ENCODE measurements at places on chromosomes 4 and X.
A peak's percentile ranks its signal among the peaks of the same experiment; 100 is the strongest.

DNA sequence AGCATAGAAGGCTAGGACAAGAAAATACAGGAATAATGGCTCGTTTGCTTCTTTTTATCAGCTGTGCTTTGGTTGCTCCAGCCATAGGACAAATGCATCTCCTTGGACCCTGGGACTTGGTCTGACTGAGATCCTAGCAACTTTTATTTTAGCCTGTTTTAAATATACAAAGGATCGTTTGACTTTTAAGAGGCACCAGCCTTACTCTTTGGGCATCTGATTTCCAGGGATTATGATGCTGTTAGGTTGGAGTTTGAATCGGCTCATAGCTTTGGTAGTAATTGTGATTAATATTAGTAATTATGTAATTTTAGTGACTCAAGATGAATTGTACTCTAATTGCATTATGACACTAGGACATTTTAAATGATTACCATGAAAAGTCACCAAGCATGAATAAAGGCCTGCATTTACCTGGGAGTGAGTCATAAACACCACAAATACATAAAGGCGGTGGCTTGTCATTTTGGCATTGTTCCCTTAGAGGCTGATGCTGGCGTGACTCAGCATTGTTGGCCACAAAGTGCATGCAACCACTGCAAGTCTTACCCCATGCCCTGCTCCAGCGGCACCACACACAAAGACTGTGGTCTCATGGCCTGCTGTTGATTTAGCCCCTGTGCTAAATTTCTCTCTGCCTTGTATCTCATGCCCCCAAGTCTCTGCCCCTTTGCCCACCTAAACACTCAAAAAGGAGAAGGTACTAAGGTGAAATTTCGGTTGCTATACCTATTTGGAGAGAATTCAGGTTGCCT, 12.4 kb downstream of the GPAT3 start:
- ATAC-seq: peak; percentile 95

- no peak for ATAC-seq
Observed at GRCh38 chr4:149791851-149792250, 23.8 kb downstream of the IQCM start.

GRCh38 chr4:185662030-185662778, 126.9 kb upstream of the PDLIM3 start:
- ATAC-seq: no peak

DNA sequence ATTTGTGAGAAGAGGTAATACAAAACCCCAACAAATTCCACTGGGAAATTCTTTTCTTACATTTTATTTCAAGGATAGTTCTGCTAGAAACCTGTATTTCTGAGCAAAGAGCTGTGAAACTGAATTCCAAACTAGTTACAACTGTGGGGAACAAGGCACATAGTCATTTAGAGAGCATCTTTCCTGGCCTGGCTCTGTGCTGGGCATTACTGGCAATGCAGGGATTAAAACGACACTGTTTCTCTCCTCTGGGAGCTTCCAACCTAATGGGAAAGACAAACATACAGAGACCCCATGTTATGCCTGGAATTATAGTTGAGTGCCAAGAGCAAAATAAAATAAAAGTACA, 36.5 kb downstream of the SUPT20HL1 start:
- no peak for ATAC-seq

DNA sequence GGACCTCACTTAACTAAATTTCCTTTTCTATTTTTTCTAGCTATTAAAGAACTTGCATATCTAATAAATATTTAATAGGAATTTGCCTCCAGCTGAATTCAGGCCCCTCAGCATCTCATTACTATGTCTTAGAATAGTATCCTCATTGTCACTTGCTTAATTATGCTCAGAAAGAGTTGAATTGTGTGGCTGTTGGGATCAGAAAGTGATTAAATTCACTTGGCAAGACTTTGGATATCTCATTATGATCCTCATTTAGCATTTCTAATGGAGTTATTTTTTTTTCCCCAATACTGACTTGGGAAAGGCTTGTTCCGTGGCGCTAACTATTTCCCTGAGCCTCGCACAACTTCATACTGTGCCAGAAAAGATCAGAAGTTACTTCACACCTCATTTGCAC, 158.8 kb downstream of the IDS start:
- ATAC-seq: no peak

DNA sequence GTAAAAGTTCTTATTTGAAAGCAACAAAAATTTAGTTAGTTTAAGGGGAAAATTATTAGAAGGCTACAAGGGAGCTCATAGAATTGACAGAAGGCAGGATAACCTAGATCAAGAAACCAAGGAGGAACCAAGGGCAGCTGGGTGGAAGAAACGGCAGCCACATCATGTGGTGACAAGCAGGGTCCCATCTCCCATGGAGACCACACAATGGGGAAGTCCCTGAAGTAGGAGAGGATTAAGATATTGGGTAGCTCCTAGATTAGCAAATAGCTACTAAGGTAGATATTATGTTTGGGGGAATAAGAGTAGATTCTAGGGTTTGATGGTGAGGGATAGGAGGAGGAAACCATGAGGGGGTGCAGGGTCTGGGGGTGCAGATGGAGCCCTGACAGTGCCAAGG, 48.0 kb upstream of the TMEM154 start:
- ATAC-seq: no peak

DNA sequence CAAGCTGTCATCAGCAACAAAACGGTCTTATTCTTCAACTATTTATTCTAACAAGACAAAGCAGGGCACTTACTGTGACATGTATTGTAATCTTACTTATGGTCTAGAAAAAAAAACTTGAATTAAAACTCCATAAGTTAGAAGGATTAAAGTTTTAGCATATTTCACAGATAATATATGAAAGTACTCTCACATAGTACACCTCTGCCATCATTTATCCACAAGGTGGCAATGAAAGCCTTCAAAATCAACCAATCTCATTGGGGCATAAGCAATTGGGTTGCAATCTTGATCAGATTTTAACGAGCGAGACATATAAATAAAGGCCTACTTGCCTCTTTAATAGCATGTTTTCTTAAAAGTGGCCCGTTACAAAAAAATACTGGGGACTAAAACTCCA, 1382.9 kb downstream of the FAM133A start:
- no peak for ATAC-seq

- ATAC-seq: no peak
Observed at GRCh38 chrX:74242050-74242449, 61.9 kb upstream of the ZCCHC13 start.

DNA sequence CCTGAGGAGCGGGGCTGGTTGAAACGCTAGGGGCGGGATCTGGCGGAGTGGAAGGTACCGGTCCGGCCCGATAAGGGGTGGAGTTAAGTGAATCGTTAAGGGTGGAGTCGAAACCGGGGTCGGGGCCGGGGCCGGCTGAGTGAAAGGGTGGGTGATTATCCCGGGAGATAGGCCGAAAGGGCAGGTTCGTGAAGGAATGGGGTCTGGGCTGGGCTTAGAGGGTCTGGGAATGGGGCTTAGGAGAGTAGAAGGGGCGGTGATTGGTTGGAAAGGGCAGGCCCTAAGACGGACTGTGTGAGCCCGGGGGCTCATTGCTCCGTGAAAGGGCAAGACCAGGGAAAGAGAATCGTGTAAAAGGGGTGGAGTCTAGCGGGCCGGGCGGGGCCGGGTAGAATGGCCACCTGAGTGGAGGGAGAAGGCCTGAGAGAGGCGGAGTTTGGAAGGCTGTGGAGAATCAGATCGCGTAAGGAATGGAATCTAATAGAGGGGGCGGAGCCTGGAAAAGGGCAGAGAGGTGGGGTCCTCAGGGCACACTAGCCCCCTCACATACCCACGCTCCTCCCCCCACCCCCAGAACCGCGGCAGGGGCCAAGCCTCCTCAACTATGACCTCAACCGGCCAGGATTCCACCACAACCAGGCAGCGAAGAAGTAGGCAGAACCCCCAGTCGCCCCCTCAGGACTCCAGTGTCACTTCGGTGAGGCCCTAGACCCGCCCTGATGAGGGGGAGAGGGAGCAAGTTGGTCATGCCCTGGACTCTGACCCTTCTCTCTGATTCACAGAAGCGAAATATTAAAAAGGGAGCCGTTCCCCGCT, 430 bp downstream of the HDAC6 start:
- ATAC-seq: peak; percentile 32

- peak; percentile 66 for ATAC-seq
Observed at GRCh38 chrX:20595928-20596575, 329.3 kb upstream of the RPS6KA3 start.

DNA sequence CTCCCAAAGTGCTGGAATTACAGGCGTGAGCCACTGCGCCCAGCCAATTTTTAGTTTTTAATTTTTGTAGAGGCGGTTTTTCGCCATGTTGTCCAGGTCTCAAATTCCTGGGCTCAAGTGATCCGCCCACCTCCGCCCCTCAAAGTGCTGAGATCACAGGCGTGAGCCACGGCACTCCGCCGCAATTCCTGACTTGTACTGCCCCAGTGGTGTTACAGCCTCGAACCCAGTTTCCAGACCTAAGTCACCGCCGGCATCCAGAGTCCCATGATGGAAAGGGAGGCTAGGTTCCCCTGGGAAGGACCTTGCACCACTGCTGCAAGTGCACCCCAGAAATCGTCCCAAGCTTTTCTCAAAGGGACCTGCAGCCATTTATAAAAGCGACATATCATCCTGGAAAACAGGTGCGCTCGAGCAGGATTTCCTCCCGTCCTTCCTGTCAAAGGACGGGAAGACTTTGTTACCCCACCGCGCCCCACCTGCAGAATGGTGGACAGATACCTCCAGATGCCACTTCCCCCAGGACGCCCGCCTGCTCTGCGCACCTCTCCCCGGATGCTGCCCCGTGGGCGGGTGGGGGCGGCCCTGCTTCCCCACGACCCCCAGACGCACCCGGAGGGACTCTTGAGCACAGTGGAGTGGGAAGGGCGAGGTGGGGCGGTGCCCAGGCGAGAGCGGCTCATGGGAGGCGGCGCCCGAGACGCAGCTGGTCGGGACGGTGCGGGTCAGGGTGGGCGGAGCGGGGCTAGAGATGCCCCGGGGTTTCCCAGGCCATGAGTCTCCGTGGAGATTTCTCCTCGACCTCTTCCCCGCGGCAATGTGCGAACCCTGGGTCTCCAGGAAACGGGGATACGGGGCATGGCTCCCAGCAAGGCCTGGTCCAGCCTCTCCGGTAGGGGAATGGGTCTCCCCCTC, 947 bp upstream of the RPL10 start:
- peak; percentile 54 for ATAC-seq

- no peak for ATAC-seq
Observed at GRCh38 chr4:37365888-37366287, 121.3 kb downstream of the NWD2 start.

DNA sequence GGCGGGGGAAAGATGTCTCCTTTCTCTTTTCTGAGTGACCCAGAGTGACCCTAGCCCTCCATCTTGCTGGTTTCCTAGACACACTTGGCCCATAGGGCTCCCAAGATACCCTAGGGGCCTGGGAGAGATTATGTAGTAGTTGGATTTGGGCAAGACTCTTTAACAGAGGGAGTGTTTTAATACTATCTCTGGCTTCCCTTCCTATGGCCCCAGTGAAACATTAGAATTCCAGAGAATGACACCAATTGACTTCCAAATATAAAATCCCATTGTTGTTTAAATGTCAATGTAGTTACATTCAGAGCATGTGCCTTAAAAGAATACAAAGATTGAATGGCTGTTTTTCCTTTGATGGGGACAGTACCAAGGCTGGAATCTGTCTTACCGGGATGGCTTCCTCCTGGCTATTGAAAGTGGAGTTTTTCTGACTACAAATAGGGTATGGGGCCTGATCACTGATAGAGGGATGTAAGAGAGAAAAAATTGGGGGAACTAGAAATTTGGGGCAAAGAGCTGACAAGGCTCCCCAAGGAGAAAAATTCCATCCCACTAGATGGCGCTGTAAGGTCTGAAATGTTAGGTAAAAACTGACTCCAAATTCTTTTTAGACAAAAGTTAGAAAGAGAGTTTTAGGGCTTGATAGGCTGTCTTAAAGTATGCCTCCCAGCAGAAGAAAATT, 10.7 kb downstream of the TENT5D start:
- no peak for ATAC-seq

Data from activated CD4-positive, CD25-positive, alpha-beta regulatory T cell treated with anti-CD3 and anti-CD28 coated beads, Interleukin-2, amount 50 U/mL, for 24 hours (primary cell).